ENCODE measurements at places on chromosomes 6 and 20.

- no peak for DNase-seq
Measured at GRCh38 chr6:43444582-43444981, 10.8 kb downstream of the DLK2 start.

DNA sequence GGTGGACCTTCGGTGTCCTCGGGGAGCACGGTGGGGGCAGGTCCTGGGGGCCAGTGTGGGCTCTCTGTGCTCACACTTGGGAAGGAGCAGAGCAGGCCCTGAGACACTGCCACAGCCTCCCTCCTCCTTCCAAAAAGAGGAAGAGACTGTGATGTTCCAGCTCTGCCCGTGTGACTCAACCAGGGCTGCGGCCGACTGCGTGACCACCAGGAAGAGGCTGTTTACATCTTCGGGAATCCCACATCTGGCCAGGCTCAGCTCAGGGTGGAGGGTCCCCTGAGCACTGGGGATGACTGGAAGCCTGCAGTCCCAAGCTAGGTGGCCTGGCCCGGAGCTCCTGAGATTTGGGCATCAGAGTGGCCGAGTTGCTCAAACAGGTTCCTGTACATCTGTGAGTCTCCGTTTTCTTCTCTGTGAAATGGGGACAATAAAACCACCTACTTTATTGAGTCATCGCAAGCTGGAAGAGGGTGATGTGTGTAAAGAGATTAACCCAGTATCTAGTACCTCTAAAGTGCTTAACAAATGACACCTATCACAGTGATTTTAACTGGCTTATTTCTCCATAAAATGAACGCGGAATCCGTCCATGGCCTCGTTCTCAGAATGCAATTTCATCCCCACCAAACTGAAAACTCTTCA is 242.1 kb downstream of the DLL1 start:
- DNase-seq: peak; percentile 45

DNA sequence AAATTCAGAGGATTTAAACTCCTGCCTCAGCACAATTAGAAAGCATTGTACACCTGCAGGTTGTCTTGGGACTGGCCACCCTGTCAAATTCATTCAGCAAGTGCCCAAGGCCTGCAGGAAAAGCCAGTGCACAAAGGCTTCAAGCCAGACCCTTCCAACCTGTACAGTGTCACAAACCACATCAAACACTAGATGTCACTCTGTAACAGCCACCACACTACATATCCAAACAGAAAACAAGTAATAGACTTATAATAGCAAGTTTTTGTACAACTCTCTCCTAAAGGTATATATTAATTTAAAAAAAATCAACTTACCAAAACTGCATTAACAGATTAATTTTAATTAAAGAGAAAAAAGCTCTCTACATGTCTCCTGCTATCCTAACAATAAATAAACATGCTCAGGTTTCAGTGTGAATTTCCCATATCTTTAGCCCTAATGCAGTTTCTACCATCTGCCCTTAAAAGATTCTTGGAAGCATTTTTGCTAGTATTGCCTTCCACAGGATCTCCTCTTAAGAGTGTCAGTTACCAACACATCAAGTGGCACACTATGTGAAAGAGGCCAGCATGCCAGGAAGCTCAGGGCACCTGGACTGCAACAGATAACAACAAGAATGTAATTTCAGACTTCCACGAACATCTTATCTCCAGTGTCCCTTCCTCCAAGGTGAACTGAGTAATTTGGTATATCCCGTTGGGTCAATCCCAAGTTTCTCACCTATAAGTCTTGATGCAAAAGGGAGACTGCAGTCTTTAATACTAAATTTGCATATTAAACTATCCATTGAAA is 47.5 kb downstream of the RALGAPA2 start:
- peak; percentile 75 for DNase-seq

DNA sequence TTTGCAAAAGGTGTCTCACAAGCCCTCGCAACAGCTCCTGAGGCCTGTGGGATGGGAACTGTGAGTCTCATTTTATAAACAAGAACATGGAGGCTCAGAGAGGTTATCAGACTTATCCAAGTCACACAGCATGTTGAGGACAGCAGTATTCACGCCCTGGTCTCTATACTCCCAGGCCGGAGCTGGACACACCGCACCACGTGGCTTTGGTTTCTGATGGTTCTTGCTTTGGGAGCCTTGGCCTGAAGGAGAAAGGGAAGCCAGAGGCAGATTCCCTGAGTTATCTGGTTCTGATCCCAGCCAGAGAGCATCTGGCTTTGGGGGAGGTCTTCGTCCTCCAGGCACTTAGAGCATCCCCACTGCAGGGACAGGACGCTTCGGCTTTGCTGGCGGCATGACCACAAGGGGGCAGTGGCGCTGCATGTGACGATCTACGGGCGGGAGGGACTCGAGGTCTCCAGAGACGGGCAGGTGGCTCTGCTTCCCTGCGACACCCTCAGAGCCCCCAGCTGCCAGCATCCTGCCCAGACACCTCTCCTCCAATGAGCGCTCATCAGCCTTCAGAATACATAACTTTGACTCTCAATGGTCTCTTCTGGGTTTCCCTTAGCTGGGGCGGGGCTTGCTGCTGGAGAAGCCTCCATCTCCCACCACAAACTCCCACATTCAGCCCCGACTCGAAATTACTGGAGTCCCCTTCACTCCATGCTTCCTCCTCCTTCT is 51.4 kb upstream of the SAYSD1 start:
- DNase-seq: peak; percentile 45

GRCh38 chr6:154920495-154921200 is 74.5 kb upstream of the TIAM2 start:
- DNase-seq: no peak
